ENCODE measurements at places on chromosomes 5 and 9. TPM values are rescaled to one million over a fixed set of nuclear protein-coding genes. Genes with fewer than 3 reads are reported as not detected.

PAIP2 gene
- 113 TPM for total RNA-seq

PRRC1 gene
- total RNA-seq: 48.5 TPM

NUDCD2 gene
- 17.5 TPM for total RNA-seq

FBXO10 gene
- 8.6 TPM for total RNA-seq

LRSAM1 gene
- 23.6 TPM for total RNA-seq

STXBP1 gene
- 63.2 TPM for total RNA-seq

ADAMTS2 gene
- total RNA-seq: 3.3 TPM

AGXT2 gene
- not detected for total RNA-seq

HMMR gene
- total RNA-seq: 2.9 TPM

FOXD4L3 gene
- not detected for total RNA-seq

CSF1R gene
- 5.3 TPM for total RNA-seq

TEK gene
- total RNA-seq: 6.9 TPM

DBH gene
- total RNA-seq: under 0.01 TPM

CA9 gene
- total RNA-seq: 0.82 TPM

INSL4 gene
- not detected for total RNA-seq

WNT8A gene
- total RNA-seq: 0.82 TPM

KCNIP1 gene
- total RNA-seq: 15.5 TPM

WDR5 gene
- 24.5 TPM for total RNA-seq

MYORG gene
- 2.4 TPM for total RNA-seq

TAF11L5 gene
- not detected for total RNA-seq

FBP2 gene
- not detected for total RNA-seq

TERT gene
- not detected for total RNA-seq

SPINK4 gene
- total RNA-seq: not detected

GAPT gene
- total RNA-seq: not detected

IL13 gene
- not detected for total RNA-seq

PCDHB6 gene
- 3.3 TPM for total RNA-seq

PCDHGA10 gene
- 9.8 TPM for total RNA-seq

COX7C gene
- total RNA-seq: 244 TPM

PCDHB5 gene
- 7.3 TPM for total RNA-seq

KIAA1958 gene
- total RNA-seq: 10.6 TPM

CACNA1B gene
- 31.4 TPM for total RNA-seq

NAIP gene
- total RNA-seq: 20.4 TPM

ZDHHC11 gene
- 5.7 TPM for total RNA-seq

CTNNA1 gene
- 220 TPM for total RNA-seq

ANKRD34B gene
- 0.41 TPM for total RNA-seq

ADAMTS16 gene
- 3.7 TPM for total RNA-seq

NEURL1B gene
- total RNA-seq: 16.3 TPM
